ENCODE measurements at places on chromosomes 16 and 17. TPM values are rescaled to one million over a fixed set of nuclear protein-coding genes. Genes with fewer than 3 reads are reported as not detected.

The P2RX1 gene
- total RNA-seq = 0.58 TPM

DNA sequence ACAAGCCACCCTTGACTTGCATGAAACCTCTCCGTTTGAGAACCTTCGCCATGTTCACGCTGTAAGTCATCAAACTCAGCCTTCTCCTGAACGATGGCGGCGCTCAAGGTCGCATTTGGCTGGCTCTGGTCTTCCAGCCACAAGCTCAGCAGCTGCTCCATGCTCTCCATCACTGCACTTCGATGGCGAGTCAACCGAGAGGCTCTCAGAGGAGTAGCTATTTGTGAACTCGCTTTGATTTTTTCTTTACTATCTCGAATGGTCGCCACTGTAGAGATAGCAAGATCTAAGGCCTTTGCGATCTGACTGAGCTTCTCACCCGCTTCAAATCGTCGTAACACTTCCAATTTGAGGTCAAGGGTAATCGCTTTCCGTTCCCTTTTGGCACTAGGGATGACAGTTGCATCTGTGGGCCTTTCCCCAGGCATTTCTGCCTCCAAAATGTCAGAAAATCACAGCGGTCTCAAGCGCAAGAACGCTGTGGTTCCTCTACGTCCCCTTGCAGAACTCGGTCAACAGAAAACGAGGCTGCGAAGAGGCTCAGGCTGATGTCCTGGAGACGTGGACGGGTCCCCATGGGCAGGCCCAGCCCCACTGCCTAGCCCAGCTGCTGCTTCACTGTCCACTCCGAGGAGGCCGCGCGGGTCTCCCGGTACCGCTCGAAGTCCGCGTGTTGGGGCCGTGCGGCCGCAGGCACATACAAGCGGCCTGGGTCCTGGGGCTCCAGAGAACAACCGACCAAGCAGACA lies 23.1 kb downstream of the DEF8 start:
- peak; percentile 48 for DNase-seq
- H3K4me3 ChIP-seq = peak overlapping the region; percentile 99
- H3K27ac ChIP-seq = peak overlapping the region; percentile 96
- peaks cover 16% of the 10 kb centered on the region for H3K36me3 ChIP-seq

The OTOP3 gene
- not detected for total RNA-seq

- no peak for DNase-seq
- no peak overlapping the region for H3K27ac ChIP-seq
- no peak overlapping the region for H3K4me3 ChIP-seq
- H3K4me1 ChIP-seq = peaks cover 5% of the 10 kb centered on the region
Observed at GRCh38 chr17:46833840-46834208, 15.3 kb upstream of the WNT3 start.

GRCh38 chr17:77909816-77910215 lies 48.7 kb upstream of the TNRC6C start:
- no peak overlapping the region for H3K4me3 ChIP-seq
- peaks cover 34% of the 10 kb centered on the region for H3K27me3 ChIP-seq
- no peak for DNase-seq

DNA sequence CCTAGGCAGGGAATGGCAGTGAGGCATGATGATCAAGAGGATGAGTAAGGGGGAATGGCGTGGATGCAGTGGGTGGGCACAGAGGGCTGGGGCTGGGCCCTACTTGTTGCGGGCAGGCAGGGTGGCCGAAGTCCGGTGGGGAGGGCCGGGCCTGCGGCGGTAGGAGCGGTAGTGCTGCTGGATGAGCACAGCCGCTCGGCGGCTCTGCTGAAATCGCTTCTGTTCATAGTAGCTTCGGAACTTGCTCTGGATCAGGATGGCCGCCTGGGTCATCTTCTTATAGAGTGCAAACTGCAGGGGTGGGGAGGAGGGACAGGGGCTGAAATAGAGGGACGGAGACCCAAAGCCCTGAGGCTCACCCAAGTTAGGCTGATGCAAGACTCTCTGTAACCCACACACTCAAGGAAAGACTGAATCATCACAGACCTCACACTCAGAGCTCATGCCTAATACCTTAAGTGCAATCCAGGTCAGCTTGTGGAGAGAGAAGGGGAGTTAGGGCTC lies 1.5 kb upstream of the SPAG7 start:
- H3K27ac ChIP-seq = no peak overlapping the region
- H3K36me3 ChIP-seq = peaks cover 42% of the 10 kb centered on the region
- H3K27me3 ChIP-seq = no peaks in the 10 kb centered on the region
- DNase-seq = peak; percentile 71
- H3K4me3 ChIP-seq = no peak overlapping the region

Data from activated CD8-positive, alpha-beta memory T cell treated with anti-CD3 and anti-CD28 coated beads, Interleukin-2, amount 10 ng/mL, durations not matched to agents 7 days and 5 days (primary cell).